ENCODE measurements at places on chromosomes 13 and 19. TPM values are rescaled to one million over a fixed set of nuclear protein-coding genes. Genes with fewer than 3 reads are reported as not detected.

- no peak for DNase-seq
Observed at GRCh38 chr13:36950920-36951319, 30.9 kb upstream of the SMAD9 start.

- no peak for DNase-seq
Observed at GRCh38 chr13:113931841-113932459, 41.9 kb downstream of the C13orf46 start.

SLC25A41 gene
- total RNA-seq, result 0.14 TPM

- DNase-seq, result no peak
Observed at GRCh38 chr13:91167706-91168385, 179.6 kb upstream of the MIR17HG start.

Measured in foreskin keratinocyte (primary cell).